Cortex of kidney (tissue), 1 donor: ENCODE measurements at places on chromosomes 5 and 9.

DNA sequence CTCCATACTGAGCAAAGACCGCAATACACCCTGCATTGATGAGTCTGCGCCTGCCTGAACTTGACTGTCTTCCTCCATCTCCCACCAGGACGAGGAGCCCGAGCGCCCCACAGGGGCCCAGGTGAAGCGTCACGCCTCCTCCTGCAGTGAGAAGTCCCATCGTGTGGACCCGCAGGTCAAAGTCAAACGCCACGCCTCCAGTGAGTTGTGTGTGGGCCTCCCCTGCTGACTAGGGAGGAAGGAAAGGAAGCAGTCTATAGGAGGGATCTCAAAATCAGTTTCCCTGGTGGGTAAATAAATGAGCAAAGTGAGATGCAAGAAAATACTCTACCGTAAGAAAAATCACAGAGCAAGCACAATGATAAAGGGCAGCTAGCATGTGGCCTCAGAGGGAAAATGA, 22.8 kb upstream of the GRPEL2 start:
- DNase-seq = no peak

DNA sequence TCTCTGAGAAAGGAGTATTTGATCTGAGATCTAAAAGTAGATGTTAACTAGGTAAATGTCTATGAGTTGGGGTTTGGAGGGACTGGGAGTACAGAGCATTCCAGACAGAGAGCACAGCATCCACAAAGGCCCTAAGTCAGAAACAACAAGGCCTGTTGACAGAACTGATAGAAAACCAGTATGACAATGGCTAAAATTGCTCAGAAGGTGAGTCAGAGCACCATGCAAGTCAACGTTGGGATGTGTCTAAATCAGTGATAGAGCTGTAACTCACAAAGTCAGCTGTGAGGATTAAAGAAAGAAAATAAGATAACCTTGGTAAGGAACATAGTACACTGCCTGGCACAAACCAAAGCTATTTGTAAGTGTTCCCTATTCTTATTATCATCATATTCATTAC, 124.0 kb downstream of the CETN3 start:
- DNase-seq = no peak

DNA sequence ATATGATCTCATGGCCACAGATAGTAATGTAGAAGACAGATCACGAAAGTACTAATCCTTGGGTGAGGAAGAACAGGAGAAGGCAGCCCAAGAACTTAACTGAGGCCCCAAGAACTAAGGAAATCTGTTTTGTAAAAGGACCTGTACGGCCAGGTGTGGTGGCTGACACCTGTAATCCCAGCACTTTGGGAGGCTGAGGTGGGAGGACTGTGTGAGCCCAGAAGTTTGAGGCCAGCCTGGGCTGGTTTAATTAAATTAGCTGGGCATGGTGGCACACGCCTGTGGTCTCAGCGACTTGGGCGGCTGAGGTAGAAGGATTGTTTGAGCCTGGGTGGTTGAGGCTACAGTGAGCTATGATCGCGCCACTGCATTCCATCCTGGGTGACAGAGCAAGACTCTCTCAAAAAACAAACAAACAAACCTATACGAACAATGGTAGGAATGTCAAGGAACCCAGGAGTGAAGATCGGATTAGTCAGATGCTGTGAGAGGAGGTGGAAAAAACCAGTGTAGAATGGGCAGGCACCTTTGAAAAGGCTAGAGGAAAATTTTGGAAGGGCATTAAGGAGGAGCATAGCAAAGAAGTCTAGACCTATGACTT, 283.8 kb upstream of the DMRT1 start:
- DNase-seq = no peak

- no peak for DNase-seq
Observed at GRCh38 chr9:17528859-17529258, 50.0 kb upstream of the SH3GL2 start.

DNA sequence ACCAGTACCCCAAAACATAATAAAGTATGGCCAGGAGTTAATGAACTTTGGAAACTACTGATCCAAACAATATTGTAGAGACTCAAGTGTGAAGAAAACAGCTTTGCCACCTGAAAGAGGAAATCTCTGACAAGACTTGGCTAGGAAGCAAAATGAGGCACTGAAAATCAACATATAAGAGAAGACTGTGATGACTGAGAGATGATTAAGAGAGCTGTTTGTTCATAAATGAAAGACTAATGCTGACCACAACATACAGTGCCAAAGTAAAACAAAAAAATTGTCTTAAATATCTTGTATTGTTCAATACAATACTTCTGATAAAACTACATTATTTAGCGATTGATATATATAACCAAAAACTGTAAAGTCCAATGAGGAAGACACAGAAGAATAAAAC, 7.2 kb downstream of the RC3H2 start:
- DNase-seq = no peak

GRCh38 chr5:115460472-115460871, 84.1 kb downstream of the FEM1C start:
- no peak for DNase-seq

- no peak for DNase-seq
Observed at GRCh38 chr9:95715868-95716435, 159.5 kb upstream of the ERCC6L2 start.

DNA sequence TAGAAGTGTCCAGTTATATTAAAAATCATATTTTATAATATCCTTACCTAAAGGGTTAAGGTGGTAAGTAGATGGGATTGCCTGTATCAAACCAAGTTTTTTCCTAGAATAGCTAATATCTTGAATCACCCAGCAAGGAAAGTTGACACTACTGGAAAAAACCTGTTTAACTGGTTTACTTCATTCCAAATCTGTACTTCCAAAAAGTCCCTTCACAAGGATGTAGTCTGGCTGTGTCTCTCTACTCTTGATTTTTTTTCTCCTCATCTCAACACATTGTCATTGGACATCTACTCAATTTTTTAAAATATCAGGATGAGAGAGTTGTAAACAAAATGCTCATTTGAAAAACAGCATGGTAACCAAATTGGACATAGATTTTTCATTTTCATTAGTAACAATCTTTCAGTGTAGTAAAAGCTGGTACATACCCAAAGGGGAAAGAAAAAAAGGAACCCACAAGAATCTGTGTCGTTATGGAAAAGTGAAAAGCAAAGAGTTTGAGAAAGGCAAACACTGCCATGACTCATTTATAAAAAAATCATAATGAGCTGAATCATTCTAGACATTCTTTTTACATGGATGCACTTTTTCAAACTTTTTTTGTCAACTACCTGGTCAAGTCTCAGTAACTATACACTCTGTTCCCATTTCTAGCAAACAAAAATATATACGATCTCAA, 173.5 kb downstream of the GLIS3 start:
- DNase-seq = no peak

DNA sequence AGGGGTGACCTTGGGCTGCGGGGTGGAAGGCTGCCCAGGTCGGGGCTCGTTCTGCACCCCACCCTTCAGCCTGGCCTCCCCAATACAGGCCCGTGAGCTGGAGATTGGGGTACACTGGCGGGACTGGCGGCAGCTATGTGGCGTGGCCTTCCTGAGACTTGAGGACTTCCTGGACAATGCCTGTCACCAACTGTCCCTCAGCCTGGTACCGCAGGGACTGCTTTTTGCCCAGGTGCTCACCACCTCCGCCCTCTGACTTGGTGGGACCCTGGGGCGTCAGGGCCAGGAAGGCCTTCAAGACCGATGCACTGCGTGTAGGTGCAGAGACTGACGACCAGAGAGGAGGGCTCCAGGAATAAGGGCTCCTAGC, 10.5 kb downstream of the ZDHHC12 start:
- no peak for DNase-seq

DNA sequence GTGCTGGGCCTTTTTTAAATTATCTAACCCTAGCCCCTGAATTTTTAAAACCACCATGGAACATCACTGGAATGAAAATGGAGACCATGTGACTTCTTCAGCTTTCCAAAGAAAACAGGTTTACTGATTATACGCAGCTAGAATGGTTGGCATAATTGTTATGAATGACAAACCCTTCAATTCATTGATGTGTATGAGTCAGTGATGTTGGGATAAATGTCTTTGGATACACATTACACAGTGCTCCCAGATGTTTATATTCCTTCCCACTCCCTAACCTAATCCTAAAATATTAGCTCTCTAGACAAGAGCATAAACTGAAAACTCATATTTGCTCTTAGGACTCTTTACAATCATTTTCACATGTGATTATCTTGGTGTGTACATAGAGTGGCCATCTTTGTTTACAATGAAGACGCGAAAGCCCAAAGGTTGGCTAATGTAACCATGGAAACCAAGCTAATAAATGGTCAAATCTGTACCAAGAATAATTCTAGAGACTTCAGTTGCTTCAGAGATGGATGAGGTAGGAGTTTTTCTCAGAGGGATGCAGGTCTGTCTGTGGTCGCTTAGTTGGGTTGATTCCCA, 131.2 kb upstream of the HMHB1 start:
- DNase-seq = no peak

DNA sequence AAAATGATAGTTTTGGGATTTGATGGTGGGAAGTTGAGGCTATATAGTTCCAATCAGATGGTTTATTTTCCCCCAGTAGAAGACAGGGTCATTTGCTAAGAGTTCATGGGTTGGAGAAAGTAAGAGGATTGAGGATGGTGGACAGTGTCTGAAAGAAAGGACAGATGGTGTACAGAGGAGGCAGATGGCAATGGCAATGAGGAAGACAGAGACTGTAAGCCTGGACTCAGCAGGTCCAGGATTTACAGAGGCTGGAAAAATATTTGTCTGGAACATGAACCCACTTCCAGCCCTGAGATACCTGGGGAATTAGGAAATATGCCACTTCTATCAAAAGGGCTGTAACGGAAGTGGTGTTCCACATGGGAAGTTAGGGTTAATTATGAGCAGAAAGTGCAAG, 84.5 kb downstream of the PCSK1 start:
- no peak for DNase-seq

DNA sequence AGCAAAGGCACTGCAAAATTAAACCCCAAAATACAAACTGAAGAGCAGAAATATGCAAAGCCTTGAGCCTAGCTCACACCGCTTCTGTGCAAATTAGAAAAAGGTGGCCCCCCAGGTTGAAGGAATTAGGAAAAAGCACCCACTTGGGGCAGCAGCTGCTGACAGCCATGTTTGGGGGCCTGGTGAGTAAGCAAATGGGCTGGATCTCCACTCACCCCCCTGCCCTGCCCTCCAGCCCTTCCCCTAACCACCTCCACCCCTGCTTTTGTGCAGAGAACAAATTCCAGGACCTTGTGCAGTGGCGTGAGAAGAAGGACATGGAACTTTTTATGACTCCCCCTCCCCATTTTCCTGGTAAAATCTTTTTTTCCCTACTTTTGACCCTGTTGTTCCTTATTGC, 92.0 kb upstream of the DNAH5 start:
- no peak for DNase-seq

GRCh38 chr5:137128012-137128411, 371.1 kb downstream of the SPOCK1 start:
- DNase-seq = no peak

DNA sequence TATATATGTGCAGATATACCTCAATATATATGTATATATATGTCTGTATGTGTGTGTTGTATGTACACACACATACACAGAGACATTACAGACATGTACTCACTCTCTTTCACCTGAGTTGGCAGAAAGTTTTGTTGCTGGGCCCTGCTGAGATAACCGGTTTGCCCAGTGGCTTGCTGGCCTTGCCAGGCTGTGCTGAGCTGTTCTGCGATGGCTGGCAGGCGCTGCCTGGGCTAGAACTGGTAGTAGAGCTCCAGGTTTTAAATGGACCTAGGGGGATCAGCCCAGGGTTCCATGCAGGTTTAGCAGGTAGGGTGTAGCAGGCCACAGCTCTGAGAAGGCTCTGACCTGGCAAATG, 394.3 kb downstream of the GADD45G start:
- DNase-seq = no peak

DNA sequence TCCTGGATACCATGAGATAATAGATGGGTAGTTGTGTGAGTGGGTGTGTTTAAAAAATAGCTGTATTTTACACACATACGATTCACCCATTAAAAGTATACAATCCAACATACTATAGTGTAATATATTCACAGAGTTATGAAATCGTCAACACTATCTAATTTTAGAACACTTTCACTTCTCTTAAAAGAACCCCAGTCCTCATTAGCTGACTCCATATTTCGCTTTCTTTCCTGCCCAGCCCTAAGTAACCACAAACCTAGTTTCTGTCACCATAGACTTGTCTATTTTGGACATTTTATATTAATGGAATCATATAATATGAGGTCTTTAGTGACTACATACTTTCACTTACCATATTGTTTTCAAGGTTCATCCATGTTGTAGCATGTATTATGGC, 63.8 kb upstream of the S1PR3 start:
- no peak for DNase-seq

DNA sequence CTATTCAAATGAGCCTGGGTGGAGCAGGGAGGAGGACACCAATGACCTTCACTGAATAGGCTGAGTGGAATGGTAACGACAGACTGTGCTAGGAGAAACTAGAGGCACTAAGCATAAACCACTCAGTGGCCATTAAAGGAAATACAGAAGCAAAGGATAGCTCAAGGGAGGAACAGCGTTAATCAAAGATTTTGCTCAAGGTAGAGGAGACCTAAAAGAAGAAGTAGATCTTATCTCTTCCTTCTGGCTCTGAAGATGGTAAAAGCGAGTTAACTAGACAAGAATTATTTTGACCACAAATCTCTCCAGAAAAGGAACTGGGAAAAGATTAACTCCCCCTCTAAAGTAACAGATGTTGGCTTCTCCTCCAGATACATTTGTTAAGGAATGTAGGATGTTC, 299.6 kb downstream of the EPB41L4A start:
- DNase-seq = no peak

- DNase-seq = no peak
Observed at GRCh38 chr5:15440434-15440833, 59.5 kb upstream of the FBXL7 start.

DNA sequence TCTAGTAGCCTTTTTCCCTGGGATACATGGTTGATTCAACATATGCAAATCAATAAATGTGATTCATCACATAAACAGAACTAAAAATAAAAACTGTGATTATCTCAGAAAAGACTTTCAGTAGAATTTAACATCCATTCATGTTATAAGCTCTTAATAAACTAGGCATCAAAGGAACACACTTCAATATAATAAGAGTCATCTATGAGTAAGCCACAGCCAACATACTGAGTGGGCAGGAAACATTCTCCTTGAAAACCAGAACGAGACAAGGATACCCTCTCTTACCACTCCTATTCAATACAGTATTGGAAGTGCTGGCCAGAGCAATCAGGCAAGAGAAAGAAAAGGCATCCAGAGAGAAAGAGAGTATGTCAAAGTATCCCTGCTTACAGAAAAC, 239.9 kb downstream of the ATPSCKMT start:
- DNase-seq = no peak

- DNase-seq = no peak
Observed at GRCh38 chr9:100088202-100088601, 10.6 kb downstream of the ERP44 start.

GRCh38 chr9:131011274-131012022, 2.5 kb downstream of the LAMC3 start:
- DNase-seq = no peak

DNA sequence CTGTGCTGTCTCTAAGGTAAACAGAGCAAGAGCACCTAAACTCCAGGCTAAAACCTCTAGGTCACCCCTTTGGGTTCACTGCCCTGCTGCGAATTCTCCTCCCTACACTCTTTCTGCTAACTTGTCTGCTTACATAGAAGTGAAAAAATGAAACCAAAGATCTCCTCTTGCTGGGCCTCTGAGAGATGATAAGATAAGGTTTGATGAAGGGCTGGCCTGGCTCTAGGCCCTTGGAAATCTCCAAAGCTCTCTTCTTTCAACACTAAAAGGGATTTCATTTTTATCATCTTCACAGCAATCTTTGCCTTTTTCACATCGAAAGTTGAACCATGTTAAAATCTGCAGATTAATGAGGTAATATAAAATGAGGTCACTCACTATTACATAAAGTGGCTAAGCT, 450.8 kb upstream of the TLE4 start:
- DNase-seq = no peak
